ENCODE measurements at places on chromosomes 2 and 18.

DNA sequence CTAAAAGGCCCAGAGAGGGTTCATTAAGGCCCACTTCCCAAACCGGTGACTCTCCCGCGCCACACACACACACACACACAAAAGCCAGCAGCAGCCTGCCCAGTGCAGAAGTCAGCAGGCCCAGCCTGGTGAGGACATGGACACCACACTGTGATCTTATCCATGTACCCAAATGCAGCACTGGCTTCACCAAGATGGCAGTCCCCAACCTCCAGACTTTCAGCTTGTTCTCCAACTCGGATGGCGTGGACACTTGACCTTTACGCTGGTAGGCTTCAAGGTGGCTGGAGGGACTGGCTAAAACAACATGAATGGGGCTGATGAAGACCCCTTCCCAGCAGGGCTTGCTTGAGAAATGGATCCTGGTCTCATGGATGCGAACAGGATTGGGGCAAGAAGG lies 50.4 kb downstream of the TNS1 start:
- DNase-seq = no peak

DNA sequence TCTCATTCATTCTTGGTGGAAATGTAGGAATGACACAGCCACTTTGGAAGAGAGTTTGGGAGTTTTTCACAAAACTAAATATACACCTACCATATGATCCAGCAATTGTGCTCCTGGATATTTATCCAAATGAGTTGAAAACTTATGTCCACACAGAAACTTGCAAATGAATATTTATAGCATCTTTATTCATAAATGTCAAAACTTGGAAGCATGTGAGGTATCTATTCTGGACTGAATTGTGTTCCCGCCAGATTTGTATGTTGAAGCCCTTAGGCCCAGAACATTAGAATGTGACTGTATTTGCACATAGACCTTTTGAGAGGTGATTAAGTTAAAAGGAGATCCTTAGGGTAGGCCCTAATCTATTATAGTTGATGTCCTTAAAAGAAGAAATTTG lies 409.4 kb upstream of the SYT4 start:
- DNase-seq = no peak

DNA sequence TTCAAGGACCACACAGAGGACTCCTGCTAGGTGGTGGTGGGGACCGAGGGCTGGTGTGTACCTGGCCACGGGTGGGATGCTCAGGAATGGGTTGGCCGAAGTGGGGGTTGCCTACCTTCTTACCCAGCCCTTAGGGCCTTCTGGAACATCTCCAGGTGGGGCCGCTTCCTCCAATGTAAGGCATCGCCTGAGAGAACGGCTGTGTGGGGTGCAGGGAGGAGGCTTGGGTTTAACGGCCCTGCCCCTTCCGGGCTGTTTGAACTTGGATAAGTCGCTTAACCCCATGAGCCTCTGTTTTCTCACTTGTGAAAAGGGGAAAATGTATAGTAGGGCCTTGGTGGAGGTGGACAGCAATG lies 35.0 kb downstream of the EMILIN2 start:
- no peak for DNase-seq

DNA sequence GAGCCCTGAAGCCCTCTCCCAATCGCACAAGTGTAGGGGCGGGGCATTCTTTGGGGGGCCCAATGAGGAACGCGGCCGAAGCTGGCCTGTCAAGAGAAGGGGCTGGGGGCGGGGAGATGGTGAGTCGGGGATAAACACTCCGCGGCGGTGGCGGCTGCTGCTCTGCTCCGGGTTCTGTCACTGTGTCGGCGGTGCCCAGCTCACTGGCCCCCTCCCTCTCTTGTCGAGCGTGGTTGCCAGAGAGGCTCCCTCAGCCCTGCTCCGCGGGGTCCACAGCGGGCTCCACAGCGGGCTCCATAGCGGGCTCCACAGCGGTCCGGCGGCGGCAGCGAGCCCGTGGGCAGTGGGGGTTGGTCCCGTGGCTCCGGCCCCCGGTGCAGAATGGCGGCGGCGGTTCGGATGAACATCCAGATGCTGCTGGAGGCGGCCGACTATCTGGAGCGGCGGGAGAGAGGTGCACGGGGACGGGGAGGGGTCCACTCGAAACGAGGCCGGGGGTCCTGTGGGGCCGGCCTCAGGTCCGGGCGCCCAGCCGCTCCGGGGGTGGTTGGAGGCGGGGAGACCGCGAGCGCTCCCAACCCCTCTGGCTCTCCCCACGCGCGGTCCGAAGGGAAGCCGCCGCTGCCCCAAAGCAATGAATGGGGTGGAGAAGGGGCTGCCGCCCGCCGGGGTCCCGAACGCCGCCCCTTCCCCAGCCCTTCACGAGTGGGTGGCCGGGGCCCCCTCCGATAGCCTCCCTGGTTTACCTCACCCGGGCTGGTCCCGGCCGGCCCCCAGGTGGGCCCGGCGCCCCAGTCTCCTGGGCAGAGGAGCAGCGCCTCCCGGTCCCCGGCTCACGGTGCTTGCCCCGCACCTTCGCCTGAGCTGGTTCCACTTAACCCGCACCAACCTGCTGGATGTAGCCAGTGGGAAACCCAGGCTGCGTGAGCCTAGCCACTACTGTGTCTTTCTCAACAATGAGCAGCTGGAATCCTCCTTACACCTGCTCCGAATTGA lies at the start of gene MXD1:
TSS of gene MXD1 (plus strand) at position 160 of the 996 bp plus-strand sequence. CDS start at position 382, 222 bp downstream.
- DNase-seq = peak; percentile 18

DNA sequence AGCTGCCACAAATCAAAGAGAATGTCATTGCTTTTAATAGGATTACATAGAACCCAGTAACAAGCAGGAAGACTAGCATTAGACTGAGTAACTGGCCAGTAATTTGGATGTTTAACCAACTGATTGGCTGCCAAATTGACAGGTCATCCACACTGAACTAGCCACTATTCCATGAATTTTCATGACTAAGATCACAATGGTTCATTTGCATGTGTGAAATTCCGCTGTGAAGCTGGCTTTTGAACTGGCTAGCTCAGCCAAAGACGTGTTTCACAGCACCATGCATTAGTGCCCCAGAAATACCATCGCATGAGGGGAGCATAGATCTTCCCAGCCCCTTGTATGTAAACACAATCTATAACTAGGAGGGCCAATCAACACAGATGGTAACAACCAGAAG lies 649.8 kb downstream of the ARHGAP15 start:
- DNase-seq = no peak

GRCh38 chr2:140643761-140644187 lies 1487.0 kb downstream of the LRP1B start:
- DNase-seq = no peak

DNA sequence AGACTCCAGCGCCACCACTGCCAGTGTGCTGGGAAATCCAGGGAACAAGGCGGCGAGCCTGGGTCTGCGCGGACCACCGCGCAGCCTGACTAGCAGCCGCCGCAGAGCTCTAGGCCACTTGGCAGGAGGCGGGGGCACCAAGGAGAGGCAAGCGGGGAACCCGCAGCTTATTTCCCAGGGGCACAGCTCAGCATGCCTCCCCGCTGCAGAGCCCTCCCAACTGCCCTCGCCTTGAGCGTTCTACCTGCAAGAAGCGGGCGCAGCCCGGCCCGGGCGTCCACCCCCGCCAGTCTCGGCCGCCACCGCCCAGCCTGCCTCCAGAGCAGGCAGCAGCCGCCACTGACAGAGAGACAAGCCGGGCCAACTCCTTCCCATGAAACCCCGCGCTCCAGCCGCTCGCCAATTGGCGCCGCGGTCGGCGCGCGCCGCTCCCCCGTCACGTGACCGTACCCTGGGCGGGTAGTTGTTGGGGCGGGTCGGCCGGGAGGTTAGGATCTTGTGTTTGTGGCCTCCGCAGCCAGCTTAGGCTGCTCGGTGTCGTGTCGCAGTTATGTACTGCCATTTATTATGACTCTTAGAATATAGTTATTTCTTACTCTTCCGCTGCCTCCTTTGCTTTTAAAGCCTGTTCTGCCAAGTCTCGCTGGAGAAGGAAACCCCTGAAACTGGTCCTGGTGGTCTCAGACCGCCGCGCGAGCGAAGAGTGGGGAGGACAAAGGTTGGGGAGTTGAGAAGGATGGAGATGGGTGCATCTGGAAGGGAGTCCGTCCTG lies at the start of gene LNPK:
TSS of gene LNPK (minus strand) at position 352 of the 772 bp plus-strand sequence. CDS start 6,683 bp downstream, outside the sequence.
- peak; percentile 88 for DNase-seq

GRCh38 chr18:10475654-10476291 lies 21.3 kb downstream of the APCDD1 start:
- DNase-seq = no peak

GRCh38 chr2:1742301-1742680 lies 2.0 kb downstream of the PXDN start:
- no peak for DNase-seq

DNA sequence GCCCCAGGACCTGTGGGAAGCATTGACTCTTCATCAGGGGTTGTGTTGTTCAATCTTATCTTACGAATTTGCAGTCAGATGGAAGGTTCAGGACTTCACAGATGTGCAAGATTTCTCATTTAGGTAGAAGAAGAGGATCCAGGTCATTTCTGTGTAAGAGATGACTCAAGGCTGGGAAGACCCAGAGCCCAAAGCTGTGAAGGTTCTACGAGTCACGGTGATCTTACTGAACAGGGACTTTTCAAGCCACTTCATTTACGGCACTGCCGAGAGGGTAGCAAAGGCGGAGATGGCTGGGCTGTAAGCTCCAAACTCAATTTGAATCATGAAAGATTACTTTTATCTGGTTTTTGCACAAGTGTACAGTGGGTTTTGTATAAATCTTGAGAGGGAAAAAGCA lies 228.0 kb upstream of the MEX3C start:
- no peak for DNase-seq

- no peak for DNase-seq
Measured at GRCh38 chr2:160695402-160696086, 201.9 kb upstream of the RBMS1 start.

DNA sequence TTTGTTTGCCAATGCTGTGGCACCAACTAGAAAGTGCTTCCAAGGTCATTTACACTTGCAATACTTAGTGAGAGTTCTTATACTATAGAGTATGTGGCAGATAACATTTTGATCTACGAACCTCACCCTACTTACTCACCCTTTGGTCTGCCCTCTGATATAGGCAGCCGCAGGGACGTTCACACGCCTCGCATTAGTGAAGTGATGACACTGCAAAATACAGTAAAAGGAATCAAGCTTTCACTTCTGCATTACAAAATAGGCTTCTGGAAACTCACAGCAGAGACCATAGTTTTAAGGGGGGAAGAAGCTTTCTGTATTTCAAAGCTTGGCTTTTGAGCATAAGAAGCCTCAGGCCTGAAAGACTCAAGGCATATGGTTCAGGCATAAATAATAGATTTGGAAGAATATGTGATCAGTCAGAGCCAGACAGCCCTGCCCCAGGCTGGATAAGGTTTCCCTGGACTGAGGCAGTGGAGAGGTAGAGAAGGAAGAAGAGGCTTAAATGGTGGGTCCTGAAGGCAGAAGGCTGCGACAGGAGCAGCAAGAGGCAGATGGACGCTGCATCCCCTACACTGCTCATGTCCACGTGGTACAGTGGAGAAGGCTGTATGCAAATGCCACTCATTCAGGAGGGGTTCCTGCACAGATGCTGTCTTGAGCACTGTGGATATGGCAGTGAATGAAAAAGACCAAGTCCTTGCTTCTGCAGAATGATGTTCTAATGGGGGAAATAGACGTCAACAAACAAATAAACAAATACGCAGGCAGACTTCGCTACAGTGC lies 63.1 kb downstream of the FECH start:
- DNase-seq = no peak

GRCh38 chr2:4445821-4446220 lies 742.4 kb downstream of the DCDC2C start:
- DNase-seq = no peak

Measured in effector CD4-positive, alpha-beta T cell (primary cell).